Psoas muscle (tissue), 8 donors: ENCODE measurements at places on chromosomes 6 and 20. TPM values are rescaled to one million over a fixed set of nuclear protein-coding genes. Genes with fewer than 3 reads are reported as not detected.

GRCh38 chr6:20661721-20662120 is 127.5 kb downstream of the CDKAL1 start:
- DNase-seq: no peak

GRCh38 chr20:40787941-40788340 is 98.9 kb upstream of the MAFB start:
- no peak for DNase-seq

DNA sequence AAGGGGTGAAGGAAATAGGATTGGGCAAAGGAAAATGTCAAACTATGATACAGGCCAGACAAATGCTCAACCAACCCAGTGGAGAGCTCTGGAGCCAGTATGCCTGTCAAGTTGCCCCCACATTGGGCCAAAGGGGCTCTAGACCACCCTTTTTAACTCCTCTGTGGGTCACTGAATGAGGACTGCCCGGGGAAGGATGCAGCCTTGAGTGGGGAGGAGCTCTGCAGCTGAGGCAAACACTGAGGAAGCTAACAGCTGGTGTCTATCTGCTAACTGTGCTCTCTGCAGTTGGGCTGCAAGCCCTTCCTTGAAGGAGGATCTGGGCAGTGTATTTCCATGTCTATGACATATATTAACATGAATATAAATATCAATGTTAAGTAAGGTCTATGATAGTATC is 98.4 kb upstream of the PRSS16 start:
- DNase-seq: no peak

DNA sequence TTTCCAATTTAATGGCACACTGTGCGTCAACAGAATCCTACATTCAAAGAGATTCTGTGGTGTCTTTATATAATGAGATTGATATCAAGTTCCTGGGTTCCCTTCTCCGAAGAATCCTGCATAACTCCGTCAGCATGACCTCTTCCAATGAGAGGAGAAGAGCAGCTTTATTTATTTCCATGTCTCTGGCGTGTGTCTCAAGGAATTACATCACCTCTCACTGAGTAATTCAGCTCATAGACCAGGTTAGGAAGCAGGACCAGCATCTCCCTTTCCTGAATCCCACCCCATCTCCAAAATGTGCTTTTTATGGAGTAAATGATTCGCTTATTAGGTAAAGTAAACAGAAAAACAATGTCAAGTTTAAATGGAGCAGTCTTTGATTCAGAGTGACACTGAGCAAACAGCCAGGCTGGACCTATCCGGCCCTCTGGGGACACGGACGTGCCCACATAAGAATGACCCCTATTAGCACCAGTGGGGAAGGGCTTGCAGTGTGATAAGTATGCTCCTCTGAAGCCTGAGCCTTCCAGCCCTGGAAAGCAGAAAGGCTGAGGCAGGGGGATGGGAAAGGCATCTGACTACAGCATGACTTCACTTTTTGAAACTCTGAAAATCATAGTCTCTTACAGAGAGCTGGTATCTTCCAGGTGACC is 165.2 kb downstream of the CLIC5 start:
- no peak for DNase-seq

DNA sequence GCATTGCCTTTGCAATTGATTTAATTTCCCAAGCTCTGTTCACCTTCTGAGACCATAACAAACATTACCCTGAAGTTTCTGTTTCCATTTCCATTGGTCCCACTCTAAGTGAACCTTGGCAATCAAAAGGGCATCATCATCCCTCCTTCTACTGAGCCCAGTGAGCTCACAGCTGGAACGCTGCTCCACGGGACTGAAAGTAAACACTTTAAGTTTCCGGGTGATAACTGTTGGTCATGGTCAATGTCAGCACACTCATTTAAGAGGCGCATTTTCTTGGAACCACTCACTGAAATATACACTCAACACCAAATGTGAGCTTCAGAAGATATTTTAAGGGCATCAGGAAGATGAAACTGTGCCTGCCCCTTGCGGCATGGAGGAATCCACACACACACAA is 37.1 kb upstream of the RPS6KA2 start:
- no peak for DNase-seq

DNA sequence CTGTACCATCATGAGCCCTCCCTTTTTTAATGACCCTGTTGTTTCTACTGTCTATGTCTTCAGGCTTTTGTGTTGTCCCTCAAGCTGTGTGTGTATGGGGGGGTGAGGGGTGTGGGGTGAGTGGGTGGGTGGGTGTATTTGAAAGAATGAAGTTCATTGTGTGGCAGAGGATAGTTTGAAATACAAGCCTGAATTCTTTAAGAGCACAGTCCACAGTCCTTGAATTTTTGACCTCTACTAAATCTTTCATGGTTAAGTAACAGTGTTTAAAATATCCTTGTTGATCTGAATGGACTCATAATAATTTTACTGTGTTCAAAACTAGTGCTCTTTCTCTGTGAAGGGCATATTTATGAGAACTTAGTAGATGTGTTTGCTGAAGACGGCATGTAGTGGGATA is 10.0 kb downstream of the MRAP2 start:
- no peak for DNase-seq

GRCh38 chr20:35837577-35838195 is 65.9 kb downstream of the PHF20 start:
- DNase-seq: no peak

DNA sequence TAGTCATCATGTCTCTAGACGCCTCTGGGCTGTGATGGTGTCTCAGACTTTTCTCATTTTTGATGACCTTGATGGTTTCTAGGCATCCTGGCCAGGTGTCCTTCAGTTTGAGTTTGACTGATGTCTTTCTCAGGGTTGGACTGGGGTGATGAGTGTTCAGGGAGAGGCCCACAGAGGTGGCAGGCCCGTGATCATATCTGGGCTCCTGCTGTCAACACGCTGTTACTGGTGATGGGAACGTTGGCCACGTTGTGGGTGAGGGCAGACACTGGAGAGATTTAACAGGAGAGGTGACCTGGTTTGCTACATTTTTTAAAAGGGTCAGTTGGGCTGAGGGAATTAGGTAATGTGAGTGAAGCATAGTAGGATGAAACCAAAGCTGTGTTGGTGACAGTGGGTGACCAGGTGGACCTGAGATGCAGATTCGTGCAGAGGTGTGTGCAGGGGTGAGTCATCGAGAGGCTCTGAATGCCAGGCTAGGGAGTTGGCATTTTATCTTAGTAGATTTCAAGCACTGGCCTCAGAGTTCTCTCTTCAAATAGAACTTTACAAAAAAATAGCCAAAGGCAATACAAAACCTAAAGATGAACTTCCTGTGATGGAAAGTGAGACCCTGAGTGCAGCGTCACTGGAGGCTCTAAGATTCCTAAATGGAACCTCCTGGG is 174.1 kb downstream of the CDH26 start:
- no peak for DNase-seq

DNA sequence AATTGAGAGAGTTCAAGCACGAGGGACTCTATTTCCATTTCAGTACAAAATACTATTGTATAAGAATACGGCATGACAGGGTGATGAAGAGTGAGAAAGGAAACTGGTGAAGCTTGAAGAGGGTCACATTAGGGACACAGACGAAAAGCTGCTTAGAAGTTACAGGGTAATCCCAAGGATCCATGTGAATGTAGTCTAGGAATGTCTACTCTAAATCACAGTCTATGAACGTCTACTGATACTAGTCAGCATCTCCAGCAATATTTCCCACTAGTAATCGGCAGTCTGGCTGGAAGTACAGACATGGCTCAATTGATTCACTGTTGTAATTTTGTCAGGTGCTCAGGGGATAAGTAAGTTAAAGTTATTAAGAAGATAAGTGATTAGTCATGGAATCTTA is 156.4 kb downstream of the ASCC3 start:
- DNase-seq: no peak

DNA sequence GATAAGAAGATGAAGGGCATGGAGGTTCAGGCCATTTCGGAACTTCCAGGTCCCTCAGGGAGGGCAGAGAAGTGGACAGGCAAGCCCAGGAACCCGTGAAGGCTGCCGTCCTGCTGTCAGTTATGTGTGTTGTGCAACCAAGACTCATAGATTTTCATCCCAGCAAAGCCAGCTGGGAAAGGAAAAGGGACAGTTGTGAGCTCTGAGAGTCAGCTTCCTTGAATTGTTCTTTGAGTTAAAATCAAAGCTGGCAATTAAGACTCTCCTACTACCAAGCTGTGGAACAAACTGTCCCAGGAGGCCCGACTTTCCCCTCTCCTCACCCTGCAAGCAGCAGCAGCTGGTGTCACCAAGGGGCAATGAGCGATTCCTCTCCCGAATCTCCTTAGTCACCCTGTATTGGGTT is 46.3 kb upstream of the IYD start:
- peak; percentile 52 for DNase-seq

MACROD2 gene
- 2.5 TPM for total RNA-seq

TAGAP gene
- total RNA-seq: 0.75 TPM

PRR18 gene
- total RNA-seq: not detected

- no peak for DNase-seq
These were observed 945.8 kb upstream of the ADGRB3 start for GRCh38 chr6:67689329-67689728.

PTCHD4 gene
- 0.19 TPM for total RNA-seq

EYA4 gene
- total RNA-seq: 48.3 TPM

DNA sequence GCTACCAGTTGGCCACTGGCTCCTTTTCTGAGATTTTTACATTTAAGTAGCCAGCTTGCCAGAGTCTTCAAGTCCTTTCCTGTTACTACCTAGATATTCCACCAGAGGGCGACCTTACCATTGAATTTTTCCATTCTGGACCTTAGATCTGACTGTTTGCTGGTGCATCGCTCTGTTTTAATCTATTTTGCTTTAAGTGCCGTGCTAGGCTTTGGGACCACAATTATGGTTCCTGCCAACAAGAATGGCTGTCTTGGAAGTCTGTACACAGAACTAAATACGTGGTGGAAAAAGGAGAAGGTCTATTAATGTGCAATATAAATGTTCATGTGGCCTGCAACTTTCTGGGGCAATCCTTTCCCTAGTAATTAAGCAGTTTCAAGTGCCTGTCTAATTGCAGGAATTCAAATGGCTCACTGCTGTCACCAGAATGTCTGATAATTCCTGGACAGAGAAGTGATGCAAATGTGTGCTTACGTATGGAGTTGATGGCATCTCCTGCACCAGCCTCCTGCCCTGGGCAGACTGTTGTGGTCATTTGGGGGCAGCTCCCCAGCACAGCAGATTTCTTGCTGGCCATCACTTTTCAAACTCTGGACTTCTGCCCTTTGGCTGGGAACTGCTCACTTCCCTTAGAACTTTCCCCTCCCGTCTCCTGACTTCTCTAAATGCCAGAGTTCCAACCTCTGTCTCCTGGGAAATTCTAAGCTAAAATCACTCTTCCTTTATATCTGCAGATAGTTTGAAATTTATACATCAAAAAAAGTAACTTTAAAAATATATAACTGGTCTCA is 5.6 kb upstream of the HLA-DOA start:
- DNase-seq: no peak

GRCh38 chr20:58224974-58225373 is 3.5 kb downstream of the ANKRD60 start:
- no peak for DNase-seq

TPD52L1 gene
- 148 TPM for total RNA-seq
